SJSA1 (cell line): ENCODE measurements at places on chromosomes 6 and 20.
A peak's percentile ranks its signal among the peaks of the same experiment; 100 is the strongest.

GRCh38 chr20:59994697-59995122 lies 36.5 kb downstream of the CDH26 start:
- no peak for DNase-seq

GRCh38 chr6:105137388-105137787 lies 42.4 kb downstream of the POPDC3 start:
- no peak for DNase-seq

- no peak for DNase-seq
These were observed 90.0 kb downstream of the SASH1 start for GRCh38 chr6:148432462-148433195.

DNA sequence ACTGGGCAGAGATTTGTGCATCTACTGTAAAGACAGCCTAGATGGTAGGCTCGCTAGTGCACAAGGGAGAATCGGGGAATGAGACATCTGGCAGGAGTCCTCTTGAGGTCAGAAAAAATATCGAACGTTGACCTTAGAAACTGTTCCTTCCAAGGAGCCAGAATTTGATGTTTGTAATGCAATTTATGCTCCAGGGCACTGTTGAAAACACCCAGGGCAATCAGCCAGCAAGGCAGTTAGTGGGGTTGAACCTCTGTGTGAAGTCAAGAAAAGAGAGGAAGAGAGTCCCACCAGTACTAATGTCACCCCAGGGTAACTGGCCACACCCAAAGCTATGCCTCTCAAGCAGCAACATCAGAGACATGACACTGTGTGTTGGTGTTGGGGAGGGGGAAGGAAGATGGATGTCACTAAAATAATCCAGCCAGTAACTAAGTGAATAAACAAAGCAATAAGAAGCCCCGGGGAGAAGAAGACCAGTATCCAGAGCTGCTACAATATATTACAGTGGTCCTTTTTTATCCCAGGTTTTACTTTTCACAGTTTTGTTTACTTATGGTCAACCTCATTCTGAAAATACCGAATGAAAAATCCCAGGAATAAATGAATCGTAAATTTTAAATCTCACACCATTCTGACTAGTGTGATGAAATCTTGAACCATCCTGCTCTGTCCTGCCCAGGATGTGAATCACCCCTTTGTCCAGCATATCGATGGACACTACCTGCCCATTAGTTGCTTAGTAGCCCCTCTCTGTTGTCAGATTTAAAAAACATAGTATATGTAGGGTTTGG lies 32.9 kb upstream of the PDE10A start:
- no peak for DNase-seq

DNA sequence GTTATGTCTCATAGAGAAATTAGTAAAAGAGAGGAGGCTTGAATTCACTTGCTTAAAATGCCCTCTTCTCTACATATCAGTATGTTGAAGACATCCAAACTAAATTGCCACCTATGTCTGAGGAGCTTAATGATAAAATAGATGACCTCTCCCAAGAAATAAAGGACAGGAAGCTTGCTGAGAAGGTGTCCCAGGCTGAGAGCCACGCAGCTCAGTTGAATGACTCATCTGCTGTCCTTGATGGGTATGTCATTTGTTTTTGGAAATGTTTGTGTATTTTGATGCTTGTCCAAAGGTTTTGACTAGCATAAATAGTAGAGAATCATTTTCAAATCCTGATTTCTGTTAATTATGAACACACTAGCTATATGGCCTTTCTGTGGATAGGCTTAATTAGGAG lies 307.7 kb downstream of the ARHGAP18 start:
- no peak for DNase-seq

DNA sequence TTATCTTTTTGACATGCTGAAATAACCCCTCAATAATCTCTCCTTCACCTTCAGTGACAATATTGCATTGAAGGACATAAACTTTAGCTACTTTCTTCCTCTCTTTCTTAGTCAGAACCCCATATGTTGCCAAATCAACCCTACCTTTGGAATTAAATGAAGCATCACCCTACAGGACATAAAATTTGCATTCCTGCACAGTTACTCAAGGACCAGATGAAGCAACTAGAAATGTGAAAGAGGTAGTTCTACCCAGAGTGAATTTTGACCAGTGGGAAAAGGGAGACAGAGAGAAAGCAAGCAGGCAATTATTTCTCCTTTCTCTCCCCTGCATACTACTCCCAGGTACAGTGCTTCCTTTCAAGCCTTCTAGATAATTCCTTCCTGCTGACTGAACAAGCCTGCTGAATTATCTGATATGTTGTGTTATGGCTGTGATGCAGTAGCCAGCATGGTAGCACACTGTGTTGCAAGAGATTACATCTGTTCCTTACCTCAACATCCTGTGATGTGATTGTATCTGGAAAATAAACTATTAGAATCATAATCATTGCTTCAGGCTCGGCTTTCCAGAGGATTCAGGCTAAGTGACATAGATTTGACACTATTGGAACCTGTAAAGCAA lies 16.6 kb downstream of the TENT5A start:
- DNase-seq, result no peak

DNA sequence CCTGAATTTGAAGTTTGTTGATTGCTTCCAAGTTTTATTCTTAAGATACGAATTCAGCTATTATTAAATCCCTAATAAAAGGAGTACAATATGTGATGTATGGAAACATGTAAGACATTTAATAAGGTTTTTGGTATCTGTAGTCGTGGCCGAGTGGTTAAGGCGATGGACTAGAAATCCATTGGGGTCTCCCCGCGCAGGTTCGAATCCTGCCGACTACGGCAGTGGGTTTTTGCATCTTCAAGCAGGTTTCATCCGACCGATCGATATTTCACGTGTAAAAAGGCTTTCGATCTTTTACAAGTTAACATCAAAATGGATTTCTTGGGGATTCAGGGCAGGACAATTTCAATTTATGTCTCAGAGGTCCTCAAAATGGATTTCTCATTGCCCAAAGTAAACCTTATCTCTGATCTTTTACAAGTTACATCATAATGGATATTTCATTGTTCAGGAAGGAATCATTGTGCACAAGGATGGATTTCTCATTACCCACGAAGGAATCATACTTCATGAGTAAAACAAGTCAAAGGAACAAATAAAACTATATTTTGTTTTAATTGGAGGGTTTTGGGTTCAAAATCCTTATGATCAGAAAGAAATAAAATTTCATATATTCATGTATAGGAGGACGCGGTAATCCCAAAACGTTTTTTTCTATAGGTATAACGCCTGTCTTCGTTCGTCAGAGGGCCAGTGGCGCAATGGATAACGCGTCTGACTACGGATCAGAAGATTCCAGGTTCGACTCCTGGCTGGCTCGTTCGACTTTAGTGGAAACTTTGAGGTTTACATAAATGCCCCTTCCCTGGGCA lies 37.3 kb upstream of the BTN3A2 start:
- DNase-seq, result peak; percentile 42

- DNase-seq, result no peak
These were observed 152.8 kb downstream of the TMEM200A start for GRCh38 chr6:130518588-130518987.

DNA sequence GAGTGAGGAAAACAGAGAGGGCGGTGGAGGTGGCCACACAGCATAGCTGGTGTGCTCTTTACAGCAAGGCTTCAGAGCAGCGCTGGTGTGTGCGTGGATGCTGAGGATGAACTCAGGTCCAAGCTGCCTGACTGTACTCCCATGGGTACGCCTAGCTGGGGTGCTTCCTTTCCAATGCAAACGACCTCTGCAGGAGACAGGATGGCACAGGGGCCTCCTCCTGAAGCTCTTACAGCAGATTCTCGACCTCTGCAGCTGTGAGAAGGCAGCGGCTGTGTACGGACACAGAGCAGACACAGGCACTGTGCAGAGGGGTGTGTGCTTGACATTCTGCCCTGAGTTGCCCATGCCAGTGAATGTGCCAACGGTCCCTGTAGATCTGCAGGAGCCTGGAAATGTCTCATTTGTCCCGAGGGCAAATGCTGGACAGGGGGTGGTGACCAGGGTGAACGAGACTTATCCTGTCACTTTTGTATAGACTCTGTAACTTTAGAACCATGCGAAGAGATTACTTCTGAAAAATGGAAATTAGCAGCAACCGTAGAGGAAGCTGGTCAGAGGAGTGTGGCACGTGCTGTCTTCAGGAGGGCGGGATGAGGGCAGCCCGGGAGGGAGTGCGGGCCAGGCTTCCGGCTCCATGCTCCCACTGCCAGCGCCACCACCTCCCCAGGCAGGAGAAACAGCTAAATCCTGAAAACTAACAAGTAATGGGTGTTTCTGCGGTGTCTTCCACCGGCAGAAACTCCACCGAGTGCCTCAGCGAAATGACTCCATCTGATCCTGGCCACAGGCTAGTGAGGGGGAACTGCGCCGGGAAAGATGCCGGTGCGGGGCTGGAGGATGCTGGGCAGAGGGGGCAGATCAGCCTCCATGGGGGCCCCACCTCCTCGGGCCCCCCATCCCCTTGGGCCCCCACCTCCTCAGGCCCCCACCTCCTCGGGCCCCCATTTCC lies 120.9 kb upstream of the RPS6KA2 start:
- no peak for DNase-seq

DNA sequence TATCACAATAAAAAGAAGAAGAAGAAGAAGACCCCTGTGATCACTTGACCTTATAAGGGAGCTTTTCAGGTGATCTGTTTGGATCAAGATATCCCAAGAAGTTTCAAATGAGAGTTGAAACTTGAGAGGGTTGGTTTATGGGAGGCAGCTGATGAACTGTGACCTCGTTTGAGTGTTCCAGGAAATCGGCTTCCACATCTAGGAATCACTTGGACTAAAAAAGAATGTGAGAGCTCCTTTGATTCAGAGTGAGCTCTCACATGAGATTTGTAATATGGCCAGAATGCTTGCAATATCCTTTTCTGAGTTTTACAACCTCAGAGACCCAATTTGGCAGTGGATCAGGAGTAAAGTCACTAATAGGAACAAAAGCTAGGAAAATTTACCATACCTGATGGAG lies 228.1 kb downstream of the ATXN1 start:
- DNase-seq, result no peak

GRCh38 chr6:157221817-157222175 lies 101.5 kb downstream of the TMEM242 start:
- DNase-seq, result no peak

DNA sequence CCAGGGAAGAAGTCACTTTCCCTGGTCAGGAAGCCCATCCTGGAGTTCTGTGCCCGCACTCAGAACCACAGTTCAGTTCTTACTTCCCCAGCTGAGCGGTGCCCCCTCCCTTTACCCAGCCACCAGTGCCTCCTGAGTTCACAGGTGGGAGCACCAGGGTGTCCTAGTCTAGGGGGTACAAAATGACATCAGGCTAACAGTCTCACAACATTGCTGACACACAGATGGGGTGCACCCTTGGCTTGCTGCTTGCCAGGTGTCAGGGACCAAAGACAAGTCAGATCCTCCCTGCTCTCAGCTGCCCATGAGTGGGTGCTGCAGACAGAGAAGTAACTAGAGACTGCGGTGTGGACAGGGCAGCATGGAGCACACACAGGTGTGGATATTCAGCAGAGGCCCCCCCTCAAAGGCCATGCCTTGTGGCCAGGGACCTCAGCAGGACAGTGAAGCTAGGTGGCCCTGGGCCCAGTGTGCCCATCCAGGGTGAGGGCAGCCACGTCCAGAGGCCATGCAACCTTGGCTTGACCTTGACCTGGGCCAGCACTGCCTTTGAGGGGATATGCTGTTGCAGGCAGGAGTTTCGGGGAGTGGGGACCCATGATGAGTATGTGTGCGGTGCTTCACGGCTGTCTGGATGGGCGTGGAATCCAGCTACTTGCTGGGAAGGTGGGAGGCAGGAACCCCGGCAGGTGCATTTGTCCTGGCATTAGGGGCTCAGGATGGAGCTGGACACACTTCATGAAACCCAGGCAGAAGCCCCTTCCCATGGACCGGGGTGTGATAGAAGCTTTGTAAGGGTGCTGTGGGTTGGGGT lies 110.4 kb upstream of the FRMD1 start:
- DNase-seq, result no peak

DNA sequence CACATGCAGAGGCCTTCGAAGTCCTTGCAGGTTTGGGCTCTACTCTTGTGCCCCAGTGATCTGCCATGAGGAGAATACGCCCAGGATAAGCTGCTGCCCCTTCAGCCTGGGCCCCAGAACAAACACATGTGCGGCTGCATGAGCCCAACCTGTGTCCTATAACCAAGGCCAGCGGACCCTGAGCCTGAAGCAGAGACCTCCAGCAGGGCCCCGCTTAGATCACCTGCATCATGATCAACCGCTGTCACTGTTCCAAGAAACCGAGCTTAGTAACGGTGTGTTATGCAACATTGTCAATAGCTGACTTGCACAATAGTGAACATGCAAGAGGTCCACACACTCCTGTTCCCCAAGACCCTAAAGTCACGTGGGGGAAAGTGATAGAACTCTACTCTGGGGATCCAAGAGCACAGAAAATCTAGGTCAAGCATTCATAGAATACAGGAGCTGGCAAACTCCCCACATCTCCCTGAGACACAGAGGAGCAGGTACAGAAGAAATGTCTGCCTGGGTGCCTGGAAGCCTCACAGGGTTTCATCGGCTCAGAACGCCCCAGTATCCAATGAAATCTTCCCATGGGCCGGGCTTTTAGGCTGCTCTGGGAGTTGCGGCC lies 136.2 kb downstream of the BMP7 start:
- no peak for DNase-seq

DNA sequence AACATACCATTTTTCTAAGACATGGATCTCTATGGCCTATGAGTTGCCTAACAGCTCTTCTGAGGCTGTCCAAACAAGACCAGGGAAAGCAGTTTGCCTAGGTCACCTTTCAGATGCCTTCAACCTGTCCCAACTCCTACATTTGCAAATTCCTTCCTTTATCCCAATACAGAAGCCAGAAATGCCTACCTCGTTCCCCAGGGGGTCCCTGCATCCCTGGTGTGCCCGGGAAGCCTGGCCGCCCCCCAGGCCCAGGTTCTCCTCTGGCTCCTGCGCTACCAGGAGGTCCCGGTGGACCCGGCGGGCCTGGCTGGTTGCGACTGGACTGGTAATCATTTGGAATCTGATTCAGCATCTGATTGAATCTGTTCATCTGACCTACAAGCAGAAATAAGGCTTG lies 115.9 kb downstream of the COL12A1 start:
- DNase-seq, result no peak

DNA sequence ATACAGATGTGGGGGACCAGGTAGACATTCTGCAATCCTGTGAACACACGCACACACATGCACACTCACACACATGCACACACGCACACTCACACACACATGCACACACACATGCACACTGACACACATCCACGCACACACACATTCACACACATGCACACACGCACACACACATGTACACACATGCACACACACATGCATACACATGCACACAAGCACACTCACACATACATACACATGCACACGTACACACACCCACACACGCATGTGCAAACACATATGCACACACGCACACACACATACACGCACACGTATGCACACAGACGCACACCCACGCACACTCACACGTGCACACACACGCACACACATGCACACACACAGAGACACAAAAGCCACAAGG lies 14.3 kb upstream of the GGTLC1 start:
- no peak for DNase-seq

DNA sequence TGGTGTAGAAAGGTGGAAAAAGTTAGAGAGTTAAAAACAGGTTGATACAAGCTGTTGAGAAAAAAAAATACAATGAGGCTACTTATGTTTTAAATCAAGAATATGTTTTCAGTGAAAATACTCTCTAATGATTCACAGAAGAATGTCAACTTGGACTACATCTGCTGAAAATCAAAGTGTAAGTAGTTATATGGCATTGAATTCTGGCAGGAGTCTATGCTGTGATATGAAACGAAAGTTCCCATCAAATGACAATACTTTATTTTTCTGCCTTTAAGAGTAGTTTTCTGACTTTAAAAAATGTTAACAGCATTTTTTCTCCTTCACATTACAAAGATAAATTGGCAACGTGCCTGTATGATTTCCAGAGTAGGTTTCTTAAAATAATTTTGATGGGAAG lies 158.3 kb downstream of the EYA4 start:
- DNase-seq, result no peak

GRCh38 chr6:95228636-95229035 lies 348.7 kb upstream of the MANEA start:
- DNase-seq, result no peak
